ENCODE measurements at places on chromosomes 7 and 10. TPM values are rescaled to one million over a fixed set of nuclear protein-coding genes. Genes with fewer than 3 reads are reported as not detected.

SLC26A5 gene
- total RNA-seq = not detected

TAS2R5 gene
- total RNA-seq = 3.5 TPM

DEPP1 gene
- total RNA-seq = 25.0 TPM

ZRANB1 gene
- 19.3 TPM for total RNA-seq

CTBP2 gene
- 126 TPM for total RNA-seq

HOXA4 gene
- 1.5 TPM for total RNA-seq

POM121L12 gene
- not detected for total RNA-seq

PTPRZ1 gene
- 46.1 TPM for total RNA-seq

IGFBP3 gene
- 1.2 TPM for total RNA-seq

ZC3HAV1L gene
- 9.9 TPM for total RNA-seq

COBL gene
- 3.0 TPM for total RNA-seq

SEPHS1 gene
- total RNA-seq = 23.3 TPM

FOXI2 gene
- not detected for total RNA-seq

TLX1 gene
- total RNA-seq = not detected

LIPM gene
- total RNA-seq = not detected

MRC1 gene
- not detected for total RNA-seq

LRRC4 gene
- total RNA-seq = under 0.01 TPM

PRLHR gene
- total RNA-seq = not detected

OR2A5 gene
- total RNA-seq = not detected

TUBAL3 gene
- 0.73 TPM for total RNA-seq

FBXL15 gene
- 5.0 TPM for total RNA-seq

STRA8 gene
- not detected for total RNA-seq

CLRN3 gene
- not detected for total RNA-seq

AKR1D1 gene
- total RNA-seq = not detected

LRRC17 gene
- total RNA-seq = 0.47 TPM

All from mammary epithelial cell (primary cell).